ENCODE measurements at places on chromosomes 6 and 20.

DNA sequence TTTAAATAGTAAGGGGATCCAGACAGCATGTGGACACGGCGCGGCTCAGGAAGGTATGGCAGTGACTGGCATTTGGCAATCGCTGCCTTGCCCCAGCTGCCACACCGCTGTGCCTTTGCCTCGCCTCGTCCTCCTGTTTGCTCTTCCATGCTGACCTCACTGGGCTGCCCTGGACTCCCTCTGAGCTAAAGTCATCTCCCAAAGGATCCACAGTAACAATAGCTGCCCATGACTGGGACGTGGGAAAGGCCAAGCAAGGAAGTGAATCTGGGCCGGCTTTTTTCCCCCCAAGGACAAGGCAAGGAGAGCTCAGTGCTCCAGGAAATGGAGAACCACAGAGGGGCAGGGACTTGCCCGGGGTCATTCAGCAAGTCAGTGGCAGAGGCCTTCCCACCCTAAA is 48.1 kb downstream of the JPH2 start:
- DNase-seq = no peak

- no peak for DNase-seq
Observed at GRCh38 chr6:90424580-90424979, 127.9 kb upstream of the BACH2 start.

DNA sequence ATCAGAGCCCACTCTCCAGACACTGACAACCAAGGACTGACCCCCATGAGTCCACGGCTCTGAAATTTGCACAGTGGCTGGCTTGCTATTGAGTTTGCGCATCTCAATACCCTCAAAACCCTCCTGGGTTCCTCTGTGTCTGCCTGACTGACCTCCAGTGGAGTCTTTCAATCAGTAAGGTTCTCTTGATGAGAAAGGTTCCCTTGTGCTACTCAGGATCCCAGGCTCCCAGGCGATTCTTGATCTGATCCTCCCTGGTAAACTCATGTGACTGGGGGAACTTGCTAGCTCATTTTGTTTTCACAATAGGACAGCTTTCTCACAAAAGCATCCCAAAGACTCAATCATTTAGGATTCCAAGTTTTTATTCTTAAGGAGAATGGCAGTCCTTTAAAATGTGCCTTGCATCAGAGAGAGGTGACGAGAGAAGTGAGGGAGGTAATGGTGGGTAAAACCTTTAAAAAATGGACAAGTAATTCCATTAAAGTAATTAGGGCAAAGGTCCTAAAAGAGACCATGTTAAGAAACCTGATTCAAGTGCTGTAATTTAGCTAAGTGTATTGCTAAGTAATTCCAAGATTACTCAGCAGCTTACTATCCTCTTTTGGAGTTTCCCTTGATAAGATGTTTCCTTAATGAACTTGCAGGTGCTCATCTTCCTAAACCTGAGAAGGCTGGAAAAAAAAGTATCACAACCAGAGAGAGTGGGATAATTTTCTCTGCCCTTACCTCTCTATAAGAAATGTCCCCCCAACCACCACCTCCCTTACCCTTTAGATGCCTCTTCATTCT is 304.7 kb upstream of the SGK1 start:
- DNase-seq = no peak

DNA sequence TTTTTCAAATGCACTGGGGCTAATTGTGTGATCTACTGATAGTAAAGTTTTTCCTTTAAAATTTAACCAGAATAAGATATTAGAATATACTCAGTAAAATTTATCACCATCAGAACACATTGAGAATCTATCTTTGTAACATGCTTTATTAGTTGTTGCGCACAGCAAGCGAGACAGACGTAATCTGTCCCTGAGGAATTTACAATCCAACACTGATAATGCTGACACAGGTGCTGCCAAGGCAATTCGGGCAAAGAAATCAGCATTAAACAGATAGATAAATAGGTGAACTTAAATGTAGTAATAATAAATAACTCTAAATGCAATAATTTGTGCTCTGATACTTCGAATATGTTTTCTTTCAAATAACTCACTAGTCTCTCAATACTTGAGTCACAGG is 607.2 kb downstream of the HTR1B start:
- no peak for DNase-seq

DNA sequence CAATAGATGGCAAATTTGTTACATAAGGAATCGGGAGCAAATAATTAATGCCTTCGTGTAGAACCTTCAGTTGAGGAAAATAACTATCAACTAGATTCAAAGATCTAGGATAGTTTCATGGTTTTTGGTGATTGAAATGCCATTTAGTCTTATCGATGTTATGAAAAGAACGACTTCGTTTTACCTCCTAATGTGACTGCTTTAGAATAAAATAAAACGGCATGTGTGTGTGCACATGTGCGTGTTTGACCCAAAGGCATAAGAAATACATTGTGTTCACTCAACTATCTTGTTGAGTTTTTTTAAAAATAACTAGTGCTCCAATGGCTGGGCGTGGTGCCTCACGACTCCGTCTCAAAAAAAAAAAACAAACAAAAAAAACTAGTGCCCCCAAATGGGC is 37.6 kb downstream of the ZBTB2 start:
- no peak for DNase-seq

- DNase-seq = no peak
Observed at GRCh38 chr6:38784506-38785235, 69.6 kb downstream of the DNAH8 start.

GRCh38 chr20:19688031-19688806 is 69.8 kb upstream of the RIN2 start:
- no peak for DNase-seq

DNA sequence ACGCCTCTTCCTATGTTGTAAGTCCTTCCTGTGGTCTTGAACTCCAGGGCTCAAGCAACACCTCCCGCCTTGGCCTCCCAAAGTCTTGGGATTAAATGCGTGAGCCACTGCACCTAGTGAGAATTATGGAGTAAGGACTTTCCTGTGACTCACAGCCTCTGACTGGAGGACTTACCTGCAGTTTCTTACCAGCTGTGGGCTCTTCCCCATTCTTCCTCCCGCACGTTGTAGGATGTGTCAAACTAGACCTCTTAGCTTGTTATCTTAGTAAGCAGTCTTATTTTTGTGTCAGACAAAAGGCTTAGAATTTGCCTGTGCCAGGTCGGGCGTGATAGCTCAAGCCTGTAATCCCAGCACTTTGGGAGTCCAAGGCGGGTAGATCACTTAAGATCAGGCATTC is 30.9 kb downstream of the BAK1 start:
- DNase-seq = no peak

- no peak for DNase-seq
Observed at GRCh38 chr6:72624557-72625160, 2.8 kb downstream of the KCNQ5 start.

- DNase-seq = no peak
Observed at GRCh38 chr20:45893831-45894230, 2.7 kb downstream of the CTSA start.

DNA sequence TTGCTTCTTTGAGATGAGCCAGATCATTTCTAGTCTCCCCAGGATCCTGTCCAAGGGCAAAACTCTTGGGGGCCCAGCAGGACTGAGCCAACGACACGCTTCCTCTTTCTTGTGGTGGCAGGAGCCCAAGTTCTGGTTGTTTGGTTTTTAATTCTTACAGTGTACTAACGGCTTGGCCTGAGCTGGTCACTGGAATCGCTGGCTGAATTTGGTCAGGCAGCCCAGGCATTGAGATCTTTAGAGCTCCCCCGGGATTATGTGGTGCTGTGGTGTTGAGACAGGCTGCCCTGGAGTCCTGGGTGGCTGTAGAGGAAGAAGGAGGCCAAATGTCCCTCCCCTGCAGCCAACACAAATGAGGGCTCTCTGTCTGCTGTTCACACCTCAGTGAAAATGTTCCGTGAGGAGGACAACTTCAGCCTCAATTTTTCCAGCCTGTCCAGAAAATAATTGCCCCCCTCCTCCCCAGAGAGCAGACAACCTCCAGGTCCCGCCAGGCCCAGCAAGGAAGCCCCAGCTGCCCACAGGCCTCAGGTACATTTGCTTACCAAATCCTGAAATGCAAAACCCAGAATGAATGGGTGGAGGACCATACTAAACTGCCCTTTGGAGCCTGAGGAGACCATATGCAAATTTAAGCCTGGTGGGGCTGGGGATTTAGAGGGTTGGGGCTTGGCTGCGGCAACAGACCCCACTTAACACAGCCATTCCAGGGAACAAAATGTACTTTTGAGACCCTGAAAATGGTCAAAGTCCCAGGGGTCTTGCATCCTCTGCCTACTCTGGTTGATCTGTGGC is 23.6 kb downstream of the BNIP5 start:
- DNase-seq = no peak

DNA sequence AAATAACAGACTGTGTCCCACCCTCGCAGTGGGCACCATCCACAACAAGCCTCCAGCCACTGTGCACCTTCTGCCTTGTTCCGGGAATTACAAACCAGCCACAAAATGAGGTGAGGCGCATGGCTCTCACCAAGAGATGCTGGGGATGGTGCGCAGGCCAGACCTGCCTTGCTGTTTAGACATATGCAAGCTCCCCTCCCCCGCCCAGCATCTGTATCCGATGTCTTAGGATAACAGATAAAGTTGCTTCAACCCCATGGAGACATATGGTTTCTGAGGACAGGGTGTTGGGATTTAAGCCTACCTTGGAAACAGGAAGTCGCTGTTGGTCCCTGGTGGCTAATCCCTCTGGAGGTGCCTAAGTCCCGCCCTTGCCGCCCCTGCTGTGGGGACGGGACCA is 50.4 kb upstream of the MPC1 start:
- DNase-seq = no peak

DNA sequence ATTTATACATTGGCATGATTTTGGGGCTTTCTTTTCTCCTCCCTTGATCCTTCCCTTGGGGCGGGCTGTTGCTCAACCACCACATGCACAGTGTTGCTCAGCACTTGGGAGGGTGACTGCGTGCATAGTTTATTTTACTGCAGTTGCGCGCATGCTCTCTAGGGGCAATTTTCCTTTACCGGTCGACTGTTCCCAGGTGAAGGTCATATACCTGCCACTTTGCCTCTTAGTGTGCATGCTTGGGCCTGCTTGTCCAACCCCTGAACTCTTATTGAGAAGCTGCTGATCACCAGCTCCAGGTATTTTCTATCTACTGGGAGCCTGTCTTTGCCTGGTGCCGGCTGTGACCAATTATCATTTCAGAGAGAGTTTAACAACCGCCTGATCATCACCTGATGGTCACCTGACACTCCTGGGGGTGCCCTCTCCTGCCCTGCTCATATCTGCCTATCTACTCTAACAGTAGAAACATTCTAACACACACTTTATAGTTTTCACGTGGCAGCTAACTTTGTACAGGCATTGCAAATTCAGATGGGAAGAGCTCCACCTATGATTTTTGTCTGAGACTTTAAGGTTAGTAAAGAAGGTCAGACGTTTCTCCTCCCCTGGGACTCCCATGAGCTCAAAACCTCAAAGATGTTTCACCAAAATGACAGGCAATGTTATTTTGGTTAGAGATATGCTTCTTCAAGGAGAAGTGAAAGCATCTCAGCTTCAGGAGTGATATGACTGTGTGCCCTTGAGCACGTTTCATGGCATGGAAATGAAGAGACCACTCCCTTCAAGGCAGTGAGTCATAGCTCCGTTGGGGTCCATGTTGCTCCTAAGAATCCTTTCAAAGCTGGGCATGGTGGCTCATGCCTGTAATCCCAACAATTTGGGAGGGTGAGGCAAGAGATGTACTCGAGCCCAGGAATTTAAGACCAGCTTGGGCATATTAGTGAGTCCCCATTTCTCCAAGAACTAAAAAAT is 227.5 kb upstream of the MYLIP start:
- DNase-seq = no peak

DNA sequence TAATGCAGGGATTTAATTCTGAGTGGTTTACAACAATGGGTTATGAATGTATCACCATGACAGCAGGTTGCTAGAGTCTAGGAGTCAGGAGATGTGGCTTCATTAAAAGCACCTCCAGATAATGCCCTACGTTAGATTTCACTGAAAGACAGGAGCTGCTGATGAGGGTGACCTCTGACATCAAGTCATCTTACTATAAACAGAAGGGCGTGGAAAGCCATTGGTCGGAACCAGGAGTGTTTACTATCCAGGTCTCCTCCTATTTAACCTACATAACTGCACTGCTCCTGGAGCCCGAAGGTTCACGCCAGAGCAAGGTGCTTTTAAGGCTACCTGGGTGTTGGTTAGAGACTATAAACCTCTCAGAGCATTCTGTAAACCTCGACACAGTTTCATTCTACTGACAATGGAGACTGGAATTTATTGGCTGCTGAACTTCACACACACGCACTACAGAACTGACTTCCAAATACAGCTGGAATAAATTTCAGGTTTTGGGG is 128.7 kb downstream of the EYA4 start:
- DNase-seq = no peak

- DNase-seq = no peak
Observed at GRCh38 chr6:153435787-153436186, 304.7 kb upstream of the RGS17 start.

DNA sequence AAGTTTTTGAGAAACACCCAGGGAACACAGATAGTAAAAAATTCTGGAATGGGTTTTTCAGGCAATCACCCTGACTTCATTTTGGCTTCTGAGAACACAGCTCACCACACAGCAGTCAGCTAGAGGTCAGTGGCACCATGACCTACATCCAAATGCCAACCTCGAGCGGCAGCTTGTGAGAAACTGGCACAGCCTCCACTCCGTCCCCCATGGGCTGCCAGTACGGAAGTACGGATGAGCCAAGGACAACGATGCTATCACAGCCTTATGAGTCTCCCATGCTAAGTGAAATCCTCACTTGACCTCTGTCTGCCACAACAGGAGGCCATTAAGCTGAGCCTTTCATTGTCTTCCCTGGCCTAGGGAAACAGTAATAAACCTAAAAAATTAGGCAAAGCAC is 32.0 kb downstream of the KIF16B start:
- no peak for DNase-seq

GRCh38 chr20:25277941-25278521 is 30.1 kb downstream of the PYGB start:
- no peak for DNase-seq

DNA sequence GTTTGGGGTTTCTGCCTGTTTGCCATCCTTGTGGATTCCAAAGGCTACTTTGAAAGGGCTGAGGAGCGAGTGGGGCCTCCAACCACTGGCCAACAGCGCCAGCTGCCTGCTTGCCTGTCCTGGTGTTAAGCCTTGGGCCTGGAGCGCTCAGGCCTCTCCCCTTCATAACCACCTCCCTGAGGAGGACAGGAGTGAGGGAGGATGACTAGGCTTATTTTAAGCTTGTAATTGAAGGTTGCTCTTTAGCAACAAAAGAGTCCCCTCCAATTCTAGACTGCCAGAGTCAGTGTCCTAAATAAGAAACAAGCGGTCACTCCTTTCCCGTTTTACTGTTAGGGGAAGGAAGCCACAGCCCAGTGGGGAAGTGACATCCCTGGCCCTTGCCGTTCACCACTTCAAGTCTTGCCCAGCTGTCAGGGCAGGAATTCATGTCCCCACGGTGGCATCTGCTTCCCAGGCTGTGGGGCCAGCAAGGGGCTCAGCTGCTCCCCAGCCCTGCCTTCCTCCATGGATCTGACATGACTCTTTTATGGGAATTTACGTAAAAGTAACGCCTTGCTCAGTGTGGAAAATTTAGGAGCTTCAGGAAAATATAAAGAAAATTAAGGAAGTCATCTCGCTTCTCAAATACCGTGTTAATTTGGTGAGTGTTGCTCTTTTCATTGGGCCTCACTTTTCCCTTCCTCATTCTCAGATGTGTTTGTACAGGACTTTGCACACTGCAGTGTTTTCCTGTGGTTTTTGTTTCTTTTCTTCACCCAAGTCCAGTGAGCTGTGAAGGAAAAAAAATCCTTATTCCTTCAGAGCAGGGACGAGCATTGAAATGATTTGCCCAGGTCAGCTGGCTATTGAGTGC is 57.8 kb downstream of the SSR1 start:
- DNase-seq = no peak

Data from activated CD4-positive, alpha-beta T cell treated with anti-CD3 and anti-CD28 coated beads for 4 hours (primary cell).